Thymus (tissue), 14 donors: ENCODE measurements at places on chromosomes 2 and 18. TPM values are rescaled to one million over a fixed set of nuclear protein-coding genes. Genes with fewer than 3 reads are reported as not detected.

Gene GPR45
- total RNA-seq: not detected

Gene DSC1
- 0.33 TPM for total RNA-seq

Gene RPRM
- 0.38 TPM for total RNA-seq

Gene SLC8A1
- total RNA-seq: 20.4 TPM

Gene C1QL2
- 0.05 TPM for total RNA-seq

Gene CFC1
- 11.4 TPM for total RNA-seq
